PC-3 (cell line): ENCODE measurements at places on chromosomes 2 and 18. TPM values are rescaled to one million over a fixed set of nuclear protein-coding genes. Genes with fewer than 3 reads are reported as not detected.

MC4R gene
- not detected in 2 replicates for total RNA-seq

C2orf72 gene
- total RNA-seq, result 0.40 and 4.3 TPM in 2 replicates

AAMP gene
- 272 and 312 TPM in 2 replicates for total RNA-seq

PRSS56 gene
- total RNA-seq, result not detected in 2 replicates

MARS2 gene
- 7.8 and 8.3 TPM in 2 replicates for total RNA-seq

TRIM43 gene
- not detected in 2 replicates for total RNA-seq

GYPC gene
- total RNA-seq, result not detected in 2 replicates

L3MBTL4 gene
- total RNA-seq, result 0.47 and 0.63 TPM in 2 replicates

TGFA gene
- total RNA-seq, result 45.0 and 54.7 TPM in 2 replicates

ANKRD53 gene
- not detected in 2 replicates for total RNA-seq

CNGA3 gene
- not detected in 2 replicates for total RNA-seq

ERFE gene
- total RNA-seq, result 7.4 and 8.5 TPM in 2 replicates

REL gene
- 7.3 and 8.9 TPM in 2 replicates for total RNA-seq

STON1 gene
- 1.2 TPM in 2 replicates for total RNA-seq

PLGLB1 gene
- total RNA-seq, result 0.62 and 2.9 TPM in 2 replicates

MBP gene
- 34.2 and 47.4 TPM in 2 replicates for total RNA-seq

TCF23 gene
- total RNA-seq, result not detected in 2 replicates

SLC19A3 gene
- total RNA-seq, result 0.26 TPM in 1 of 2 replicates, not detected in the other

CXCR4 gene
- total RNA-seq, result 2.1 TPM in 1 of 2 replicates, not detected in the other

SPDYA gene
- total RNA-seq, result 0.69 and 1.3 TPM in 2 replicates

KCNJ13 gene
- total RNA-seq, result not detected in 2 replicates

CIB4 gene
- not detected in 2 replicates for total RNA-seq

FABP1 gene
- total RNA-seq, result not detected in 2 replicates

KIF1A gene
- total RNA-seq, result 0.40 TPM in 1 of 2 replicates, not detected in the other

UGT1A3 gene
- total RNA-seq, result not detected in 2 replicates

UGT1A5 gene
- not detected in 2 replicates for total RNA-seq

GRB14 gene
- 0.63 and 0.84 TPM in 2 replicates for total RNA-seq

PTPN4 gene
- 41.2 and 44.5 TPM in 2 replicates for total RNA-seq

FEV gene
- total RNA-seq, result 0.07 TPM in 1 of 2 replicates, not detected in the other

CNDP1 gene
- not detected in 2 replicates for total RNA-seq

LGALSL gene
- total RNA-seq, result 12.1 and 16.0 TPM in 2 replicates

HMSD gene
- total RNA-seq, result 0.12 and 0.40 TPM in 2 replicates

SMYD1 gene
- not detected in 2 replicates for total RNA-seq

STEAP3 gene
- 24.6 and 27.3 TPM in 2 replicates for total RNA-seq

NOSTRIN gene
- 0.69 and 1.1 TPM in 2 replicates for total RNA-seq
